ENCODE measurements at places on chromosomes 3 and 15.

DNA sequence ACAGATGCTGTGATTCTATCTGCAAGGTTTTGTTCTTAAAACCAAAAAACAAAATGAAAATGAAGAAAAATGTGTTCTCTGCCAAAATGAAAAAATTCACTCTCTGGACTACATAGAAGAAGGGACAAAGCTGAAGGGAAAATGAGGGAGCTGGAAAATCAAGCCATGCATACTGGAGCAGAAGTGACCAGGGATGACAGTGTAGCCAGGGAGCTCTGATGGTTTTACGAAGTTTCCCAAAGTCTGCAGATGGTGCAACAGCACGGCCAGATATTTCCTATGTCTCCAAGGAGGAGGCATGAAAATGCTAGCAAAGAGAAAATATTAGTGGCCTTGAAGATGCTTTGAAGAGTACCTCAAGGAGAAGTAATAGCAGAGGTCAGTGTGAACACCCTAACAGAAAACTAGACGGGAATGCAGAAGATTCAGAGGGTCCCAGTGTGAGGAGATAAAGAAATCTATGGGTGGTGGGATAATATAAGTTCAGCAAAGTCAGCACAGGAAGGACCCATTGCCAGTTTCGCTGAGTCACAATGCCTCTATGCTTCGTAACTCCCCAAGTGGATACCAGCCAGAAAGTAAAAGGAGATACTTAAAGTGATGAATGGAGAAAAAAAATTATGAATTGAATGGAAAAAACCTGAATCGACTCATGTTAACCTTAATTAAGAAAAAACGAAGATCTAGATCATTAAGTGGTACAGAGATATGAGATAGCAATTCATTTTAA, 39.0 kb upstream of the POMGNT2 start:
- no peak for DNase-seq

DNA sequence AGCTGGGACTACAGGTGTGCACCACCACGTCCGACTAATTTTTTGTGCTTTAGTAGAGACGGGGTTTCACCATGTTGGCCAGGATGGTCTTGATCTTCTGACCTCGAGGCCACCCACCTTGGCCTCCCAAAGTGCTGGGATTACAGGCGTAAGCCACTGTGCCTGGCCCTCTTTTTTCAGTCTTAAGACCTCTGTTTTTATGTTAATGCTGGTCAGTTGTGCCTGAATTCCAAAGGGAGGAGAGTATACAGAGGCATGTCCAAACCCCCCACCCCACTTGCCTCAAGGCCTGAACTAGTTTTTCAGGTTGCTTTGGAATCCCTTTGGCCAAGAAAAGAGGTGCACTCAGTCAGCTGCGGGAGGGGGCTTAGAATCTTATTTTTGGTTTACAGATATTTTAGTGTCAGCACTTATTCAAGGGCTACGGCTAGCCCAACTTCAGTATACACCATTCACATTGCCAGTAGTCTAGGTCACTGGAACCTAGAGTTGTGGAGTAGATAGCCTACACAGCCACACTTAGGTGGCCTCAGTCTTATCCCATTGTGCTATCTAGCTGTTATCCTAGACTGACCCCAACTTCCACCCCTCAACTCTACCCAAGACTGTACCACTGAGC, 128.0 kb upstream of the TPM1 start:
- DNase-seq = no peak

DNA sequence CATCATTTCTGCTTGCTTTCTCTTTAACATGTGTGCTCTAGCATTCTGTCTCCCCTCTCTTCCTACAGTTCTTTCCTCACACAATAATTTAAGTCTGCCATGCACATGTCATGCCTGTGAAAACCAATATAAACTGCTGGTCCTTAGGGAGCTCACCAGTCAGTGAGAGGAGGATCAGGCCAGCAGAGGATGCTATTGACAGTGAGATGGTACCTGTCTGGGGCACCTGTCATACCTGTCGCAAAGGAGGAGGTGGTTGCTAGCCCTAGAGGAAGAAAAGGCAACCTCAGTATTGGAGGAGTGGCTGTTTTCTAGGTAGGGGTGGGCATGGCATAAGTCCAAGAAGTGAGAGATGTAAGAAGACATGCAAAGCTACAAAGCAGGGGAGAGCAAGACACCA, 194.6 kb downstream of the GABRG3 start:
- no peak for DNase-seq

- DNase-seq = no peak
Observed at GRCh38 chr15:75651810-75652543, 4.3 kb downstream of the SNX33 start.

DNA sequence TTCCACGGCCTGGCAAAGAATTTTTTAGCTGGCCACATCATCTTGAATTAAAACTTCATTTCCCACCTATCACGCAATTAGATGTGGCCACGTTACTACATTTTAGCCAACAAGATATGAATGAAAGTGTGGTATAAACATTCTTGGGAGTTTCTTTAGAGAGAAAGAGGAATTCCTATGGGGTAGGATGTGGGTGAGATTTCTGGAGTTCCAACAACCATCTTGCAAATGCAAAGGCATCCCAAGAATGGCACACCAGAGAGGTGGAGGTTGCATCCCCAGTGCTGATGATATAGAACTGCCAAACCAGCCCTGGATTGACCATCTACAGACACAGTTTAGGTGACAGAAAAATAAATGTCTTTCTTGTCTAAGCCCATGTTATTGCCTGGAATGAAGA, 66.3 kb upstream of the AKAP13 start:
- DNase-seq = no peak

- no peak for DNase-seq
Observed at GRCh38 chr15:23687143-23687470, at the start of gene NDN. TSS of gene NDN (minus strand) at chr15:23687305. CDS start at chr15:23687217, 88 bp downstream.

DNA sequence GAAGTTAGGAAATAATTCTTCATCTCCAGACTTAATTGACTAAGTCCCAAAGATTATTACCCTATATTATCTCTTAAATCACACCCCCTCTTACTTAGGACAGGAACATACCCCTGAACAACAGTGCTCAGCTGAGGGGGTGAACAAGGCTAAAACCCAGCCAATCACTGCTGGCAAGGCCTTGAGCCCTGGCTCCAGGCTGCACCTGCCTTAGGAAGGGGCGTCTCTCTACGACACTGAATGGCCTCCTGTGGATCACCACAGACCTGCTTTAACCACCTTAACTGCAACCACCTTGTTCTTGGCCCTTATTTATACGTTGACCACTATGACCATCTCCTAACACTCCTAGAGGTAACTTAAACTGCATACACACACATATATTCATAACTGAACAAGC, 267.4 kb upstream of the THBS1 start:
- DNase-seq = no peak

- no peak for DNase-seq
Observed at GRCh38 chr15:36603987-36604386, 24.6 kb downstream of the CDIN1 start.
